Activated CD4-positive, CD25-positive, alpha-beta regulatory T cell treated with anti-CD3 and anti-CD28 coated beads, Interleukin-2, amount 50 U/mL, for 24 hours (primary cell): ENCODE measurements at places on chromosomes 6 and 20.
A peak's percentile ranks its signal among the peaks of the same experiment; 100 is the strongest.

DNA sequence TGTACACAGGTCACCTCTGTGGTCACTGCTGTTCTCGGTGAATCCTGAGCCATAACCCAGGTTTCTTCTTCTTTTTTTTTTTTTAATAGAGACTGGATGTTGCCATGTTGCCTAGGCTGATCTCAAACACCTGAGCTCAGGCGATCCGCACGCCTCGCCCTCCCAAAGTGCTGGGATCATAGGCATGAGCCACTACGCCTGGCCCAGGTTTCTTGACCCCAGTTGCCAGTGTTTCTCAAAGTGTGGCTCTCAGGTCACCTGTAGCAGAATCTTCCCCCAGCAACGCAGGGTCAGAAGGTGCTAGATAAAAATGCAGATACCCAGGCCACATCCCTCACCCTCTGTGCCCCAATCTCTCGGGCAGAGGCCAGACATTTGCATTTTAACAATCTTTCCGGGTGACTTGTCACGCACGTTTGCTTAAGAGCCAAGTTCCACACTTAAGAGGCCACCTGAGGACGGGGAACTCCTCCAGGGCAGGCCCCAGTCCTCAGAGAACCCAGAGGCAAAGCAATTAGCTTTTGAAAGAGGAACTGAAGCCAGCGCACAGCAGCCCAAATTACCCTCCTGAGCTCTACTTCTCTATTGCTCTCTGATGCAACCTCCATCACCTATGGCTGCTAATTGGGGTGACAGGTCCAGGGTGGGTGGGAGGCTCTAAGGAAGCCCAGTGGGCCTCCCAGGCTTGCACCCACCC lies 81.8 kb downstream of the NFATC2 start:
- peak; percentile 75 for ATAC-seq

DNA sequence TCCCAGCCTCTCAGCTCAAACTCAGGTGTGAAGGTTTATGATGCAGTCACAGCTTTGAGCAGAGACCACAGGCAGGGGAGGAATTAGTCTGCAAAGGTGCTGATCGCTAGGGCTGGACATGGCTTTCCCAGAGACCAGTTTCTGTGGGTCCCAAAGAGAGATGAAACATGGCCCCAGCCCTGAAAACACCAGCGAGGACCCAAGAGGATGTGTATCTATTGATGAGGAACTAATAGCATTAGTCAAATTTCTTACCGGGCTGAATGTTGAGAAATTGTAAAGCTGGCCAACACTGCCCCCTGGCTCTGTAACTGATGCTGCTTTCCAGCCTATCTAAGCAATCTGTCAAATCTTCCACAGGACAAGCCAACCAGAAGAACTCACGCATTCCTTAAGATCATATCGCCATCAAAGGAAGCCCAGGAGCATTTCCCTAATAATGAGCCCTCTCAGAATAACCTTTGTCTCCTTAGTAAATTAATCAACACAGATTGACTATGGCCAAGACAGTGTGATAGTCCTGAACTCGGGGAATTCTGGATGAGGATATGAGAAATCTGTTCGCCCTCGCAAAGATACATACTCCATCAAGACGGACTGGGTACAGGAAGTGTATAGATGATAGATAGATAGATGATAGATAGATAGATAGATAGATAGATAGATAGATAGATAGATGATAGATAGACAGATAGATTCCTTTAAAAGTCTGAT lies 7.8 kb upstream of the ACSS1 start:
- peak; percentile 77 for ATAC-seq

DNA sequence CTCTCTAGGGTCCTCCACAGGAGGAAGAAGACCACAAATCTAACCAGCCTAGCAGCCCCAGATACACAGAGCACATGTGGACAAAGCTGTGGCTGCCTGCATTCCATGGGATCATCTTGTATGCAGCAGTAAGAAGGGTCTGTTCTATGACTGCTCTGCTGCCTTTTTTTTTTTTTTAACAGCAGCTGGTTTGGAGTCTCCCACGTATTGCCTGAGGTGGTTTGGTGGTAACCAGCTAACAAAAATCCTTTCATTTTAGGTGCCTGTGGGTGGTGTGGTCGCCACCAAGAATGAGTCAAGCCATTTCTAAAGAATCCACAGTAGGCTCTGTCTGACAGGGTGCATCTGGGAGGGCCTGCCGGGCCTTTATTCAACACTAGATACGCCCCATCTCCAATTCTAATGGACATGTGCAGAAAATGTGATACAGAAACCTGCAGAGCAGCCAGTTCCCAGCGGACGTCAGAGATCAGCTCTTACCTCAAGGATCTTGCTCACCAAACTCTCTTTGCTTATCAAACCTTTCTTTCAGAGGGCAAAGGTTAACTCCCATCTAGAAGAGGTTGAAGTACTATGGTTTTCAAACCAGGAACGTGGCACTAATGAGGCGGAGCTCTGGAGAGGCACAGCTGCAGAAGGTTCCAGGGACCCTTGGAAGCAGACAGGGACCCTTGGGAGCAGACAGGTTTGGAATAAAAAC lies 32.0 kb downstream of the GNAS-AS1 start:
- ATAC-seq: peak; percentile 82

DNA sequence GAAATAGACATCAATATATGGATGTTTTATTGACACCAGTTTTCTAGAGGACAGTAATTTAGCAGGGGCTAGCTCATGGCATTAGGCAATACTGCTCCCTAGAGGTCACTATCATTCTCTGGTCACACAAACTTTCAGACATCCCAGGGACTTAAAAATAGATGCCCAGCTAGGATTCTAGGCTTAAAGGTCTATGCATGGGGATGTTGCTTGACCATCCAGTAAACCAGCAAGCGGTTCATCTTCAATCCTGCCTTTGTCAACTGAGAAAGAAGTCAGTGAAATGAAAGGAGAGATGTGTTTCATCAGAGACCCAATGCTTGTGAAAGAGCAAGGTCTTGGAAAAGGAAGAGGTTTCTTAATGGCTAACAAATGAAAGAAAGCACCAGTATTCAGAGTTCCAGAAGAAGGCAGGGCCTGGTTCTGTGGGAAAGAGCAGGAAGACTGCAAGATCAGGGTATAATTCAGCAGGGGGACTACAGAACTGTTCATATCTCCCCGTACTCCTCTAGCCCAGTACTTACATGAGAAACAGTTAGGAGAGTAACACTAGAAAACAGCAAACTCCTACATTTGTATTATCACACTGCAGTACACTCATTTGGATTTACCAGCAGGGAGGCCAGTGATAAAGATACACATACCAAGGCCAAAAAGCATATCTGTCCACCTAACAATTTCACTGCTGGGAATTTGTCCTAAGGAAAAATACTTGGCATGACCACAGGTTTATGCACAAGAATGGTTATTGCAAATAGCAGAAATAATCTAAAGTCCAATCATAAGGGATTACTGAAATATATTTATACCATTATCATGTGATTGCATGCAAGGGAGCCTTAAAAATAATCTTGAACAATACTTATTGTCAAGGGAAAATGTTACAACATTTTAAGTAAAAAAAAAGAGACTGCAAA lies 151.4 kb upstream of the LAMA2 start:
- no peak for ATAC-seq

DNA sequence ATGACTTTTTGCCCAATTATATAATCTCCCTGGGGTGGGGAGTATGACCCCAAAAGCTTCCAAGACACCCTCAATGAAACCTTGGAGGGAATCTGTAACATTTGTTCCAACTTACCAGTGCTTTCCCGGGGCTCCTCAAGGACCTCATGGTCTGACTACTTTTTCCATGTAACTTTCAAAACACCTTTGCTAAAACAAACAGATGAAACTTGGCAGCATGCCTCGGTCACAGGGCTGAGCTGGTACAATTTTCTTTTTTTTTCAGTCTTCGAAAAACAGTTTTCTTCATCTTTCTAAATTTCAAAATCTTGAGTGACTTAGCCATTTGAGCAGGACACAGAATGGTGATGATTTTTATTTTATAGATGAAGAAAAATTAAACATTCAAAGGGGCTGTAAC lies 241.2 kb downstream of the BMP7 start:
- ATAC-seq: no peak

- no peak for ATAC-seq
Measured at GRCh38 chr6:149456311-149457021, 28.3 kb downstream of the ZC3H12D start.

DNA sequence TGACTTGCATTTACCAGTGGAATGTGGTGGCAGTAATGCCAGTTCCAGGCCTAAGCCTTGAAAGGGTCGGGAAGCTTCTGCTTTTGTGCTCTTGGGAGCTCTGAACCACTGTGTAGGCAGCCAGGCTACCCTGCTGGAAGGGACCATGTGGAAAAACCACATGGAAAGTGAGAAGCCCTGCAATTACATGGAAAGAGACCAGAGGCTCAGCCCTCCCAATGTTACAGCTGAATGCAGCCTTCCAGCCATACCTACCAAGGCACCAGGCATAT lies 14.9 kb upstream of the KCNB1 start:
- ATAC-seq: no peak

- no peak for ATAC-seq
Measured at GRCh38 chr6:34234667-34235306, 1.9 kb upstream of the HMGA1 start.

DNA sequence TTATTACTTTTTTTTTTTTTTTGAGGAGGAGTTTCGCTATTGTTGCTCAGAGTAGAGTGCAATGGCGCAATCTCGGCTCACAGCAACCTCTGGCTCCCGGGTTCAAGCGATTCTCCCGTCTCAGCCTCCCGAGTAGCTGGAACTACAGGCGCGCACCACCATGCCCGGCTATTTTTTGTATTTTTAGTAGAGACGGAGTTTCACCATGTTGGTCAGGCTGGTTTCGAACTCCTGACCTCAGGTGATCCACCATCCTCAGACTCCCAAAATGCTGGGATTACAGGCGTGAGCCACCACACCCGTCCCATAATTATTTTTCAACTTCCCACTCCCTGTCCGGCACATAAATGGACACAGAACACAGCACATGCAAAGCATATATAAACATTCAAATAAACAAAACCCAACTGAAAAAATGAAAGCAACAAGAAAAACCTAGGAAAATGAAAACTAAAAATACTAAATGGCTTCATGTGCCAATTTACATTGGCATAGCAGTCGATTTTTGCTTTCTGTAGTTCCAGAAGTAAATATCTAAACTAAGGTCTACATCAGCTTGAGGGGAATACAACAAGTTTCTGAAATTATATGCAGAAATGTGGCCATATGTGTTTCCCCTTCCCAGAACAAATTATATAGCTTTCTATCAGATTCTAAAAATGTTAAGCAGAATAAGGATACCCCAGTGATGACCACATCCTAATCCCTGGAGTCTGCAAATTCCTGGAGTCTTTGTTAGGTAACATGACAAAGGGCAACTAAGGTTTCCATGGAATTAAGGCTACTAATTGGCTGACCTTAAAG lies 113.9 kb downstream of the HFE start:
- ATAC-seq: no peak

DNA sequence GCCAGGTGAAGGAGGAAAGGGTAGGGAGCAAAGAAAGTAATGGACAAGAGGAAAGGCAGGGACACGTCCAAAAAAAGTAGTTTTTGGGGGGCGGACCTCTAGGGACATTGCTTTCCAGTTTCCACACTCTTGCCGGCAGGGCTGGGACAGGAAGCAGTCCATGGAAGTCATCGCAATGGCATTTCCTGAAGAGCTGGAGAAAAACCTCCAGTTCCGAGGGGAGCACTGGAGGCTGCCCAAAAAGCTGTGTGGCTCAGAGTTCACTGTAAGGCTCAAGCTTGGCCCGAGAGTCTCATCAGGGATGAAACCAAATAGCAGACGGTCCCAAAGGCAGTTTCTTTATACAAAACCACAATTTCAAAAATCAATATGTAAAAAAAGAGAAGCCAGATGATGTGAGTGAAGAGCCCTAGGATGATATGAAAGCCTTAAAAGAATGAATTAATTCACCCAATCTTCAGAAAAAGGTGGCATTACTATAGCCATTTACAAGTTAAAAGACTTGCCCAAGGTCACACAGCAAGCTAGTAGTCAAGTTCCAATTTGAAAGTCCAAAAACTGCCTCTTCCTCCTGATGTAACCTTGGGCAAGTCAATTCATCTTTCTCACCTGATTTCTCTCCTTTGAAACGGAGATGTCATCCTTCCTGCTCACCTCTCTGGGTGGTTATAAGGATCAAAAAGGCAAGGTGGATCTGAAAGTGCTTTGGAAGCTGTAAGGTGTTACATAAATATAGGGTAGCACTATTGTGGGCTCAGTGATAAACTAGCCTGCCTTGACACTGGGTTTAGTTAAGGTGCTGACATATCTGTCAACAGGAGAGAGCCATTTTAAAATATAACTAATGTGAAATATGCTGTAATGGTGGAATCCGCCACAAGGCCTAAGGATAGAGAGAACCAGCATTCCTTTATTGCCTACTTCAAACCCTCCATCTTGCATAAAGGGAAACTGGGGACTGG lies 9.1 kb downstream of the BCL2L1 start:
- ATAC-seq: no peak

DNA sequence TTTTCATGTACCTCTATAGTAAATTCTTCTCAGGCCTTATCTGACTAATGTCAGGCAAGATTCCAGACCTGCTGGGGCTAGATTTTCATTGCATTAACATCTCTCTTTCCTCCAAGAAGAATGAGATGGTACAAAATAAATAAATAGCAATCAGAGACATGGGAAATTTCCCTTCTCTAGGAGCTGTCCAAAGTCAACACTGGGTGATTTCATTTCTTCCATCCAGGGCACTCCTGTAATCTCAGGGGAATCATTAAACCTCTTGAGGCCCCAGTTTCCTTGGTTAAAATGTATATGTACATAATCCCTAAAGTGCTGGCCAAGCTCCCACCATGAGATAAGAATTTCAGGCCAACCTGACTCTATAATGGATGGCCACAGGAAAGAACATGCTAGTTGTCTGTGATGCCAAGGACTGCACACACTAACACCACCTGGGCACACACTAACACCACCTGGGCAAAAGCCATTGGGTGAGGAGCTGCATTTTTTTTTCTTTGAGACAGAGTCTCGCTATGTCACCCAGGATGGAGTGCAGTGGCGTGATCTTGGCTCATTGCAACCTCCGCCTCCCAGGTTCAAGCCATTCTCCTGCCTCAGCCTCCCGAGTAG lies 912 bp downstream of the IL17F start:
- ATAC-seq: no peak

- no peak for ATAC-seq
Measured at GRCh38 chr20:31605902-31606803, 1.1 kb downstream of the ID1 start.

- ATAC-seq: peak; percentile 19
Measured at GRCh38 chr6:44735630-44735963, 348.1 kb downstream of the CDC5L start.

DNA sequence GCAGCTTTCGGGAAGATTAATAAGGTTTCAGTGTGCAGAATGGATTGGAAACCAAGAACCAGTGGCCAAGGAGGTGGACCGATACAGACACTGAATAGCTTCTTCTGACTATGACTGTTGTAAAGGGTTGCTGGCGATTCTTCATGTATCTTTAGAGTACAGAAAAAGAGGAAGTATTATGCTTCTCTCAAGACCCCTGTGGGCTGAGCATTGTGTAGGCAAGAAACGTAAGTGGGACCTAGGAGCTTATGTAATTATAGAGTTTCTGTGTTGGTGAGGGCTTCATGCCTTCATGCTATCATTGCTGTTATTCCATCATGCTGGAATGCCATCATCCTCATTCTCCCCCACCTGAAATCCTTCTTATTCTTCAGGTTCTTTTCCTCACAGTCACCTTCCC lies 105.4 kb upstream of the AKIRIN2 start:
- no peak for ATAC-seq
